ENCODE measurements at places on chromosomes 1 and 21. TPM values are rescaled to one million over a fixed set of nuclear protein-coding genes. Genes with fewer than 3 reads are reported as not detected.

DNA sequence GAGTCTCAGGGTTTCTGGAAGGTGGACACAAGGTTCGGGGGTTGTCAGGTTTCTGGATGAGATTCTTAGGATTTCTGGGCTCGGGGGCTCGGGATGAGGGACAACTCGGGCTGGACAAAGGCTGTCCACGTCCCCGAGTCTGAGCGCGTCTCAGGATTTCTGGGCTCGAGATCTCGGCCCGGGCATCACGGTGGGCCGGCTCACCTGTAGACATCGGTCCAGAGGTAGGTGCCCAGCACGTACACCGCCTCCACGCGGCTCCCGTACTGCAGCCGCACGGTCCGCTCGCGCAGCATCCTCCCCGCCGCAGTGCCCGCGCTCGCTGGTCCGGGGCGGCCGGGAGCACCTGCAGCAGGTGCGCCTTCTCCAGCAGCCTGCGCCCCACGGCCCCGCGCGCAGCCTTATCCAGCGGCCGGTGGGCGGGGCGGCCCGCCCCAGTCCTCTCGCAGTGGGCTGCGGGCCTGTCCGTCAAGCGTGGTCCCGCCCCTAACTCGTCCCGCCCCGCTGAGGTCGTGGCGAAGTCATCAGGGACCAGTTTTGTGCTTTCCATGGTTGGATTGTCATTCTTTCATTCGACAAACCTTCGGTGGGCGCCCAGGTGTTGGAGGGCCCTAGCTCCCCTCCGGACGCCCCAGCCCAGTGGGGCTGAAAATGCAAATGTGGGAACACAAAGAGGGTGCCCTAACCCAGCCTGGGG is at the start of gene PADI2:
Gene PADI2 (minus strand): TSS at position 376 of the 697 bp plus-strand sequence. CDS start 80 bp downstream, at position 296.
- peak; percentile 43 for DNase-seq

DNA sequence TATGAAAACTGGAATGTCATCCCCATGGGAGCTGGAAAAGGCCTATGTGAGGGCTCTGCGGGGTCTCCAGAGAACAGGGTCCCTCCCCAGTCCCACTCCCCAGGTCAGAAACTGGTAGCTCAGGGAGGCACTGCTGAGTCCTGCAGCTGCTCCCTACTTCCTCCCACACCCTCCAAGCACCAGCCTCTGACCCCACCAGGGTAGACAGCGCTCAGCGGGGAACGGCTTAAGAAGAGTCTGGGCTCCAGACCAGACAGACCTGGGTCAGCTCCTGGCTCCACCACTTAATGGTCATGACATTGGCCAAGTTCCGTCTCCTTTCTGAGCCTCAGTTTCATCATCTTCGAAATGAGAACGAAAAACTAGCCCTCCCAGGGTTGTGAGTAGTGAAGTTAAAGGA is 7.2 kb downstream of the LRP8 start:
- DNase-seq = no peak

LHX8 gene
- polyA plus RNA-seq = not detected

SH2D5 gene
- polyA plus RNA-seq = not detected

- no peak for DNase-seq
Observed at GRCh38 chr1:27589441-27589840, 14.5 kb downstream of the AHDC1 start.

PRDM16 gene
- not detected for polyA plus RNA-seq

DNA sequence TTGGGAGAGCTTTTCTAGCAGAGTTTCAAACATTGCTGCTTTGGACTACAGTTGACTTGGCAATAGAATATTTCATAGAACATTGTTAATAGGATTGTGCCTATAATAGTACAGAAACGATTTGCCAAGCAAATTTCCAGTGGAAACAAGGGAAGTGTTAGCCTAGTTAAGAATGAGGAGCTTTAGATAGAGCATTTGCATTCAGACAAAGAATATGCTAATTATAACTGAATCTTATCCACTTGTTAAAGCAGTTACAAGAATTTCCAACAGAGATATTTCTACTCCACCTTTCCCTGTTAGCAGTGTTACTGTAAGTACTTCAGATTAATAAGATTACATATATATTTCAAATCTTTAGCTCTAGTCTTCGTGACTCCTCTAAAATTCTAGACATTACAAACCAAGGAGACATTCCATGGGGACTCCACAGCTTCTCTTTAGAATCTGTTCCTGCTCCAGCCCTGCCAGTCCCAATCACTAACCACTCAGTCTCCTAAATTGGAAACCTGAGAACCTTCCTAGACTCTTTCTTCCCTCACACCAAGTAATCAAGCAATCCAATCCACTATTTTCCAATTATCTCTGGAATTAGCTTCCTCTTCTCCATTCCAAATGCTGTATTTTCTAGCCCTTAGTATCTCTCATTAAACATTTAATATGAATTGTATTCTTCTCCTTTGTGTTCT is 141.8 kb upstream of the PBX1 start:
- DNase-seq = no peak

ZFP69 gene
- polyA plus RNA-seq = 7.8 TPM

GRCh38 chr1:6445062-6445763 is 20.6 kb downstream of the ESPN start:
- no peak for DNase-seq

- no peak for DNase-seq
Observed at GRCh38 chr1:89911191-89911991, 83.5 kb upstream of the ZNF326 start.

CD247 gene
- polyA plus RNA-seq = 437 TPM

DNA sequence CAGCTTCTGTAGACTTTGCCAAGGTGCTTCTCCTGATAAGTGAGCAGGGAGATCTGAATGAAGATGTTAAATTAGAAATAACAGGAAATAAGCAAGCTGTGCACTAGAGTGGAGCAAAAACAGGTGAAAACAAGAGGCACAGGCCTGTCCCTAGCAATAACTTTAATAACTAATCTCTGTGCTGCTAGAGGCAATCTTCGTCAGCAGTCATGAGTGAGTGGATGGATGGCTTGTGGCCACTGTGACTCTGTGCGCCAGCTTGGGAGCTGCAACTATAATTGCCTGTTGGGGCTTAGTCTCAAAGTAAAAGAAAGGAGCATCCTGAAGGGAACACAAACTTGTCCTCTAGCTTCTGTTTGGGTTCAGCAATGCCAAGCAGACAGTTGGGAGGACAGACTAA is 240.3 kb downstream of the HHIPL2 start:
- DNase-seq = no peak

DNA sequence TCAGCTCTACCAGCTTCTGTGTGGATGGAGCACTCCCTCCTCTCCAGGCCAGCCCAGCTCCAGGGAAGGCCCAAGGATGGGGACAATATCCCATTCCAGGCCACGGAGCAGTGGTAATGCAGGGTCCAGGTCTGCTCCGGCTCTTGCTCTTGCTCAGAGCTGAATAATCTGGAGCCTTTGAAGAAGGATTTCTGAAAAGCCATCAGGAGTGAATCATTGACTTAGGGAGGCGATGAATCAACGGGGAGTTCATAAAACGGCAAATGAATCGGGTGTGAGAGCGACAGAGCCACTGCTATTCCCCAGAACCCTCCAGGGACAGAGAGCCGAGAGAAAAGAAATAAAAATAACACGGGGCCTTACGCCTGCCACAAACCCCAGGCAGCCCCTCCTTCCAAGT is 7.7 kb downstream of the POU3F1 start:
- no peak for DNase-seq

CDK11B gene
- 16.5 TPM for polyA plus RNA-seq

GPATCH4 gene
- 46.5 TPM for polyA plus RNA-seq

SEC16B gene
- not detected for polyA plus RNA-seq

GRCh38 chr1:44036409-44037139 is 5.3 kb upstream of the SLC6A9 start:
- peak; percentile 32 for DNase-seq

DNA sequence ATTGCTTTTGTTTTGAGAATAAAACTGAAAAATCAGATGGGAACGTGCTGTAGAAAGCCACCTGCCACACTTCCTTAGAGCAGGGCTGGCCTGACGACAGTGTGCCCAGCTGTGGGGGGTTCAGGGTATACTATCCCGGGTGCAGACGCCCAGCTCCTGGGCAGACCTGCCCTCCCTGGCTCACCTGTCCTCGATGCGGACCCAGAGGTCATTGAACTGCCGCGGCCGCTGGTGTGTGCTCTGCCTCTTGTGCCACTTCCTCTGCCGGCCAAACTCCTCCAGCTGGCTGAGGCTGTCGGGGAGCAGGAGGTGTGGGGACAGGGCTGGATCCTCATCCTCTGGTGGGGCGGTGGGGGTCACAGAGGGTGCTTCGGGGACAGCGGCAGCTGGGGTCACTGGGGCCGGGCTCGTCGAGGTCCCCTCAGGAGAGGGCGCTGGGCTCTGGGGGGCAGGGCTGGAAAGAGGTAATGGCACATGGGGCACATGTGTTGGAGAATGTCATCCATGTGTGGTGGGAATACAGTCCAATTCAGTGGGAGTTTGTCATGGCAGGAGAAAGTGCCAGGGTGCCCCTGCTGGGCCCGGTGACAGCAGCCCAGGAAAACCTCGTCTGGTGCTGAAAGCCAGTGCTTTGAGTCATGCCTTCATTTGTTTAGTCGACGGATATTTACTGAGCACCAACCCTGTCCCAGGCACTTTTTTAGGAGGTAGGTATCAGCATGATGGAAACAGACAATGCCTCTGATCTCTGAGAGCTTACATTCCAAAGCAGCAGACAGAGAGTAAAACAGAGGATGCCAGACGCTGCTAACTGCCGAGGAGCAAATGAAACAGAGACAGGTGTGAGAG is 222.0 kb downstream of the TRABD2B start:
- DNase-seq = no peak

- no peak for DNase-seq
Observed at GRCh38 chr1:191888996-191889622, 269.2 kb upstream of the RGS18 start.

TMEM82 gene
- polyA plus RNA-seq = not detected

GRCh38 chr1:167052389-167052788 is 37.8 kb downstream of the GPA33 start:
- no peak for DNase-seq

GRCh38 chr1:176391621-176392020 is 71.4 kb upstream of the PAPPA2 start:
- no peak for DNase-seq

MYBPHL gene
- polyA plus RNA-seq = not detected
